ENCODE measurements at places on chromosomes 13 and 19.

DNA sequence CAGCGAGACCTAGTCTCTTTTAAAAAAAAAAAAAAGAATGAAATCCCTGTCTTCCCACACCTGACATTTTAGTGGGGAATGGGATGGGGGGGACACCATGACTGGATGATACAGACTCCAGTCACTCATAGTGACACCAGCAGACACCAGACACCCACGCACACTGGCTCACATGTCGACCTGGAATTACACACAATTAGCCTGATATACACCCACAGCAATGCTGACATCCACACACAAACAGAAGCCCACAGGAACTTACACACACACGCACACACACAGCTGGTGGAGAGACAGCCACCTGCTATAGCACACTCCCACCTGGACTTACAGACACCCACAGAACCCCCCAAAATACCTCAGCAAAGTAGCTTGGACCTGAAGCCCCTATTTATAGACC, 8.3 kb upstream of the NANOS3 start:
- DNase-seq = no peak

GRCh38 chr13:85725433-85725832, 73.8 kb downstream of the SLITRK6 start:
- no peak for DNase-seq

- DNase-seq = no peak
Observed at GRCh38 chr13:69331245-69331644, 776.4 kb upstream of the ATXN8OS start.

- no peak for DNase-seq
Observed at GRCh38 chr19:55584871-55585270, 4.2 kb upstream of the ZNF579 start.

DNA sequence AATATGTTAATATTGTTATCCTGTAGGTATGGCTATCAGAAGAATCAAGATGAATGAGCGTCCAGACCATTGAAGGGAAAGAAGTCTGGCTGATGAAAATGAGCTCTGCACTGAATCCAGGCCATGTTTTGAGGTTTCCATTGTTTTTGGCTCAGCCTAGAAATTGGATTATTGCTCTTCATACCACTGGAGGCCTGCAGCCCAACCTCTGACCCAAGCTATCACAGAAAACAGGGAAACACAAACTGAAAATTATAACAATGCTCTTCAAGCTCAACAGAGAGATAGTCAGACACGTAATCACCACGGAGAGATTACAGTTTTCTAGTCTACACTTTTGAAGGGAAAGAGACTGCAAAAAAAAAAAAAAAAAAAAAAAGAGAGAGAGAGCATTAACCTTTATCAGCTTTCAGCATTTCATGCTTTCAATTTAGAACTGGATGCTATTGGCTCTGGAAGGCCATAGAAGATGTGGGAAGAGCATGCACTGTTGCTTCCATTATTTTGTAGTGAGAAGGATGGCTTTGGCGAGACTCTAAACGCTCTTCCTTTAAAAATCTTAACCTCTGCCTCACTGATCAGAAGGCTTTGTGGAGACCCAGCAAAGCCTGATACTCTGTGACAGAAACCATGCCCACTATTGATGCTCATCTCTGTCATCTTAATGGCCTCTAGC, 10.8 kb downstream of the EDNRB start:
- no peak for DNase-seq

DNA sequence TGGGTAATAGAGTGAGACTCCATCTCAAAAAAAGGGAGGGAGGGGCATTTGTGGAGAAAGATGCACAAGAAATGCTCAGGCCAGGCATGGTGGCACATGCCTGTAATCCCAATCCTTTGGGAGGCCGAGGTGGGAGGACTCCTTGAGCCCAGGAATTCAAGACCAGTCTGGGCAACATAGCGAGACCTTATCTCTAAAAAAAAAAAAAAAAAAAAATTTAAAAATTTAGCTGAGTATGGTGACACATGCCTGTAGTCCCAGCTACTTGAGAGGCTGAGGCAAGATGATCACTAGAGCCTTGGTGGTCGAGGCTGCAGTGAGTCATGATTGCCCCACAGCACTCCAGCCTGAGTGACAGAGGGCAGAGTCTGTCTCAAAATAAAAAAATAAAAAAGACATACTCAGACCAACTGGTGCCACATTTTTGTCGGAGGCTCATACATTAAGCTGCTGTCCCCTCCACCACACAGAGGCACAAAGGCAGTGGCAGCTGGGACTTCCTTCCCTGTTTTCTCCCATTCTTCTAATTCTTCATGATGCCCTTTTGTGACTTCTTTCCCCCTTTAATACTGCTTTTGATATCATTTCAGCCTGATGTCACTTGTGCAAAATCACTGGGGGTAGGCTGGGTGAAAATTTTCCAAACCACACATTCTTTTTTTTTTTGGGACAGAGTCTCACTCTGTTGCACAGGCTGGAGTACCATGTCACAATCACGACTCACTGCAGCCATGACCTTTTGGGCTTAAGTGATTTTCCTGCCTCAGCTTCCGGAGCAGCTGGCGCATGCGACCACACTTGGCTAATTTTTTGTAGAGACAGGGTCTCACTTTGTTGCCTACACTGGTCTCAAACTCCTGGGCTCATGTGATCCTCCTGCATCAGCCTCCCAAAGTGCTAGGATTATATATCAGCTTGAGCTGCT, 26.8 kb upstream of the CXCL17 start:
- DNase-seq = no peak

DNA sequence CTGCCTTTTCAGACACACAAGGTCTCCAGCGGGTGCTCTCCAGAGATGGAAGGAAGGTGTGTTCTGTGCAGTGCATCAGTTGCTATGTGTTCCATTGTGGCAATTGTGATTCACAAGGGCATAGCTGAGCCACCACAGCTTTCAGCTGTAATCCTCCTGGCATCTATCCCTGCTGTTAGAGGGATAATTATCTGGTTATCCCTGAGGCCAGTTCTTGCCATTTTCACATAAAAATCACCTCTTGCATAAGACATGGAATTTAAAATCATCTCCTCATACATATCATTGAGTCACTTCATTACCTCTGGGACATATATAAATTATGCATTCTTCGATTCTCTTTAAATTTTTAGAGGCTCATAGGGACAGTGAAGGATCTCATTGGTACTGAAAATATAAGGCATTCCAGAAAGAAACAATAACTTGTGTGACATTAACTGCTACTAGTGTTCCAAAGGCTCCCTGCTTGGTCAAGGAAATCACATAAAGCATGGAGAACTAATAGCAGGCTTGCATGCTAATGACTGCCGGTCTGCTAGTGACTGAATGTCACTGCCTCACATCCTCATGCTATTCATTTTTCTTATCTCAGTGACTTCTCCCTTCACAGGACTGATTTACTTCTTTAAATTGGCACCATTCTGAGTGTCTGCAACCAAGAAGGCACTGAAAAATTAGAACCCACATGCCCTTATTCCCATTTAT, 214.0 kb downstream of the ENOX1 start:
- DNase-seq = no peak

- DNase-seq = no peak
Observed at GRCh38 chr19:42293540-42293939, 8.4 kb upstream of the PRR19 start.

DNA sequence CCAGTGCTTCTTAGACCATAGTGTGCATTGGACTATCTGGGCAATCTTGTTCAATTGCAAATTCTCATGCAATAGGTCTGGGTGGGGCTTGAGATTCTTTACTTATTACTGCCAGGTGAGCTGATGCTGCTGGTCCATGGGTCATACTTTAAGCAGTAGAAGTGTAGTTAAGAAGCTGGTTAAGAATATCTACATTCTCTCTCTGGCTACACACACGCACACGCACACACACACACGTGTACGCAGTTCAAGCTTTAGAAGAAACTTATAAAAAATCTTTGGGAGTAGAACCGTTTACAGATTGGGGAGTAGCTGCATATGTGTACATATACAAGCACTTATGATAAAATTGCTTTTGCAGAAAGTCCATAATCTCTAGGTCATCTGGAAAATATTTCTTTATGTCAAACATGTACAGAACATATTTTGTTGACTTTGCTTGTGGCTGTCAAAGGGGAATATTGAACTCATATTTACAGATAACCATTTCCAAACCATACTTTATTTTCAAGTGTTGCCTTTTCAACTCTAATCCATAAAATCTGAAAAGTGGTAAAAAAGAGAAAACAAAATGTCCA, 99.7 kb downstream of the GPC6 start:
- no peak for DNase-seq

DNA sequence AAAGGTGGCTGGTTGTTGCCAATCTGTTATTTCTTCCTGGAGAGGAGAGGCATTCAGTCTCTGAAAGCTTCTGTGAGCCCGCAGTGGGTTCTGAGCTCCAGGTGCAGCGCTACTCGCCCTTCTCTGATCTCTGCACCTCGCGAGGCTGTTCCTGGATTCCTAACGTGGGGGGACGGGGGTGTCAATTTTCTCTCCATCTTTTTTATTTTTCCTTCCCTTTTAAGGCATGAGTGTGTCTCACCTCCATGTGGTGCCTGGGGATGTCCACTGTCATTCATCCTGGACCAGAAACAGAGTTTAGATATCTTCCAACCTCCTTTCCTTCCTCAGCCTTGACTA, 626 bp downstream of the ZNF233 start:
- DNase-seq = no peak

GRCh38 chr19:15576526-15577156, 38.4 kb upstream of the CYP4F8 start:
- no peak for DNase-seq
